ENCODE measurements at places on chromosomes 13 and 19.

DNA sequence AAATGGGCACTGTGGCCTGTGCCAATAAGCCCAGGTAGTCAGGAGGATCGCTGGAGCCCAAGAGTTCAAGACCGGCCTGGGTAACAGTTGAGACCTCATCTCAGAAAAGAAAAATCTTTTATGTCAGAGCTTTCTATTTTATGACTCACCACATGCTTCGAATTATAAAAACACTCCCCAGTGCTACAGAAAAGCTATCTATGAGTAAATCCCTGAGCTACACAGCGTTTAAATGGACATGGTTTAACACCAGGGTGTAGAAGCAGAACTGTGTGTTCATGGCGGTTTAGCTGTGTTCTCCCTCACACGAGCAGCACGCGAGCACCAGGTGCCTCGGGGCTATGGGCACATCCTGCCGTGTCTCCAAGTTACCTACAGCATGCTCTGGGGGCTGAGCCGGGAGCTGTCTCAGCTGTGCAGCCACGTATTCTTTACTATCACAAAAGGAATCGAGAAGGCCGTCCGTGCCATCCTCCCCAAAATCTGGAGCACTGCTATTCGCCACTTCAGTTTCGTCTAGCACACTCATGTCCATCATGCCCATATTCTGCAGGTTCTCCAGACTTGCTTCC, 6.7 kb downstream of the SAFB2 start:
- DNase-seq, result no peak

DNA sequence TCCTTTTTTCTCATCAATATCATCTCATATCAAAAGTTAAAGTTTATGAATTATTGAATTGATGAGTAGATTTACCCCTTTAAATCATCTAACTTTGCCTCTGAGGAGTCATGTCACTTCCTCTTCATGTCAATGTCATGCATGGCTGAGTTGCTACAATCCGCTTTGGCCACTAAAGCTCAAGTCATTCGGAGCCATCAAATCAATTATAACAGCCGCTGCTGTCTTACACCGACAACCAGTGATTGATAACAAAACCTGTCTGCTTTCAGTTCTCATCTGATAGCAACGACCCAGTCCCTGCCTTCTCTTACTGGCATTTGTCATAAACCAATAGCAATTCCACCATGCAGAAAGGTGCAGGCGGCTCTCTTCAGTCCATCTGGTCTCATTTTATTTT, 429.3 kb downstream of the DIAPH3 start:
- peak; percentile 41 for DNase-seq

GRCh38 chr13:50484472-50485113, 358.9 kb downstream of the DLEU7 start:
- no peak for DNase-seq

DNA sequence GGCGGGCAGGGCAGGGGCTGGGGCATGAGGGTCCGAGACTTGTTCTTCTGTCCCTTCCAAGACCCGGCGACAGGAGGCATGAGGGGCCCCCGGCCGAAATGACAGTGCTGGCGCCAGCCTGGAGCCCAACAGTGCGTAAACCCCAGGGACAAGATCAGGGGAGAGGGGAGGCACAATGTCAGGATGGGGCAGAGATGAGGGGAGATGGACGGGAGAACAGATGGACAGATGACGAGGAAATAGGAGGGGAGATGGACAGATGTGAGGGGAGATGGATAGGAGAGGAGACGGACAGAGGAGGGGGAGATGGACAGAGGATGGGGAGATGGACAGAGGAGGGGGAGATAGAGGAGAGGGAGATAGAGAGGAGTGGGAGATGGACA, 518 bp downstream of the FLT3LG start:
- no peak for DNase-seq

DNA sequence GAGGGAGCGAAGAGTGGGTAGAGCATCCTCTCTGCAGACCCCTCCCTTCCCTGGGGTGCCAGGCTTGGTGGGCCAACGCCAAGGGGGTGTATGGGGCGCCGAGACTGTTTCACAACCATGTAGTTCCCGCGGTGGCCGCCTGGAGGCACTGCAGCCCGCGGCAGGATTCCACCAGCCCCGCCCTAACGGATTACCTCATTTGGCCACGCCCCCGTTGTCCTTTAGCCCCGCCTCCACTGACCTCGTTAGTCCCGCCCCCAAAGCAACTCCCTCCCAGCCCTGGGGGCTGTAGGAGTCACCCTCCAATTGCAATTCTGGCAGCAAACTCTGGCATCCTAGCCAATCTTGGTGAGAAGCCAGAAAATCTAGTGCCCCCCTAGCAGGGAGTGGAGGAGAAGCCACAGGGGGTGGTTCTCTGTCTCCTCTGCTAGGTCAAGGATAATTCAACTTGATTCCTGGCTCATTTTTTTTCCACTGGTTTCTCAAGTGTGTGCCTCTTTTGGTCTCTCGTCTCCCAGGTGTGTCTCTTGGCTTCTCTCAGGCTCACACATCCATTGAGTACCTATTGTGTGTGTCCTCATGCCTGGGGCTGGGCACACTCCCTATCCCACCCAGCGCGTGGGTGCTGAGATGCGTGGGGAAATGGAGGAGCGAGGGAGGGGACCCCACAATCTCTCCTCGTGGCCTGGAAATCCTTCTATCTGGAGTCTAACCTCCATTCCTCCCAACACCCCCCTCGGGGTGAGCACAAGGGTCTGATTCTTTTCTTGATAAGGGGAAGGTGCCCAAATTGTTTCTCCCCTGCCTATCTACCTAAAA, 2.0 kb downstream of the OLFM2 start:
- DNase-seq, result peak; percentile 60

DNA sequence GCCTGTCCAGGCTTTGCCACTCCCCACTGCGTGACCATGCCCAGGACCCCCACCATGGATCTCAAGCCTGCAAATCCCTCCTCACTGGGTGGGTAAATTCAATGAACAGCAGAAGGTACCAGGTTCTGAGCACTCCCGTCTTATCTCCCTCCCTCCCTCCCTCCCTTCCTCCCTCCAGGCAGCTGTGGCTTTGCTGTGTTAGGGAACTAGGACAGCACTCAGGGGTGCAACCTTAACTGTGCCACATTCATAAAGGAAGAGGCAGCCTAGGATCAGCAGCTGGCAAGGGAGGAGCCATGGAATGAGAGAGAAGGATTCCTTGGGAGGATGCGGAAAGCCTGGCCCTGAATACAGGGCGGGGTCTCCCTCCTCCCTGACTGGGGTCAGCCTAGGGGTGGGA, 5.6 kb downstream of the CEACAM4 start:
- DNase-seq, result no peak

DNA sequence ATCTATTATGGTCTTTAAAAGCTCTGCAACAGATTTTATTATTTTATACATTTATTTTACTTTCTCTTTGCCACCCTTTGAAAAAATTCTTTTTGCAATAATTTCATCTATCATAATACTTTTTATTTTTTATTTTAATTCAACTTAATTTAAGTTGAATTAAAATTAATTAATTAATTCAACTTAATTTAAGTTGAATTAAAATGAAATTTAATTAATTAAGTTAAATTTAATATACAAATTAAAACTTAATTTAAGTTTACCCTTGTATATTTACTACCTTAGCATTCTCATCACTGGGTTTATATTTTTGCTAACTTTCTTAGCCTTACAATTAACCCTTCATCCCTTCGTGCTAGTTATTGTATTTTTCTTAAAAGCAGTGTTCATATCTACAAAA, 301.4 kb downstream of the SLITRK5 start:
- DNase-seq, result no peak
